ENCODE measurements at places on chromosomes 11 and 22.

- DNase-seq: no peak
Measured at GRCh38 chr22:16933291-16934282, 74.4 kb downstream of the GAB4 start.

DNA sequence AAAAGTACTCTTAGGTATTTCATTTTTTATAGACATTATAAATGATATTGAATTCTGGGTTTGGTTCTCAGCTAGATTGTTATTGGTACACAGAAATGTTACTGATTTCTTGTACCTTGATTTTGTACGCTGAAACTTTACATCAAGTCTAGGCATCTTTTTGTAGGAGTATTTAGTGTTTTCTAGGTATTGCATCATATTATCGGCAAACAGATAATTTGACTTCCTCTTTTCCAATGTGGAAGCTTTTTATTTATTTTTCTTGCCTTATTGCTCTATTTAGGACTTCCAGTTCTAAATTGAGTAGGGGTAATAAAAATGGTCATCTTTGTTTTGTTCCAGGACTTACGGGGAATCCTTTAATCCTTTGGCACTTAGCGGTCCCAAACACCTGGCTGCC, 676.6 kb upstream of the CCDC179 start:
- no peak for DNase-seq

- DNase-seq: no peak
Measured at GRCh38 chr11:100061006-100061405, 626.1 kb upstream of the ARHGAP42 start.

DNA sequence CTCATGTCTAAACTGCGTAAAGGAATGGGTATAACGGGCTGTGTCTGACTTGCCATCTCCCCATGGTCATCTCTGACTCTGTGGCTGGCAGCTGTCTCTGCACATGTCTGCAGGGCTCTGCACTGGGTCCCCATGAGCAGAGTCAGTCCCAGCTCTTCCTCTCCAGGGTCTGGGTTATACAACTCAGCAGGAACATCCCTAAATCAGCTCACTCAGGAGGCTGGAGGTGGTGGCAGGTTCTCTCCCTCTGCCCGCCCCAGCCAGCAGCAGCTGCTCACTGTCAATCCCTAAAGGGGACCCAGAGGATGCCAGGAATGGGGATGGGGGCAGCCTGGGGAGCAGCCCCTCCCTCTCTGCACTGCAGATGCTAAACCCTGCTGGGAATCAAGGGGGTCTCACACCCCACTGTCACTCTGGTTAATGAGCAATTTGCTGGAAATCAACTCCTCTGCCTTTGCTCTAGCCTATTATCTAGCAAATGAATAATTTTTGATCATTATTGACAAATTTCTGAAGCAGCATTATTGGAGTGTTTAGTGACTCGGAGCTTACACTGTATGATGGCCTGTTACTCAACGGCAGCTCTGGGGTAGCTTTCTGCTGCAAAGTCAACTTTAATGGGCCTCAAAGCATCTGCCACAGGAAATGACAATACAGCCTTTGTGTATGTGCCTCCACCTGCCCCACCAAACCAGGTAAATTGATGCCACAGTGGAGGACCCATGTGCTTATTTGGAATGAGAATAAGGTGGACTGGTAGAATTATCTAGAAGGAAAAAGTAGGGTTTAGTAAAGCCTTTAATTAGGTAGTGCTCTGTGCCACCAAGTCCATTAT, 55.7 kb upstream of the SHANK2 start:
- no peak for DNase-seq

- no peak for DNase-seq
Measured at GRCh38 chr22:33975841-33976240, 55.6 kb upstream of the LARGE1 start.

GRCh38 chr11:134583397-134583990, 171.5 kb upstream of the B3GAT1 start:
- peak; percentile 24 for DNase-seq

DNA sequence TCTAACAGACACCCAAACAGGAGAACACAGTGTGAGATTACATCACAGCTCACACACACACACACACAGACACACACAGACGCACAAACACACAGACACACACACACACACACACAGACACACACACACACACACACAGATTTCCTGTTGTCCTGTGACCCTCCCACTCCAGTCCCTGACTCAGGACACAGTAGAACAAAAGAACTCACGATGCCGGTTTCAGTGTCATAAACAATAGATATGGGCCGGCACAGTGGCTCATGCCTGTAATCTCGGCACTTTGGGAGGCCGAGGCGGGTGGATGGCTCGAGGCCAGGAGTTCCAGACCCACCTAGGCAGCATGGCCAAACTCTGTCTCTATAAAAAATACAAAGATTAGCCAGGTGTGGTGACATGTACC, 13.8 kb upstream of the KAT5 start:
- DNase-seq: no peak

DNA sequence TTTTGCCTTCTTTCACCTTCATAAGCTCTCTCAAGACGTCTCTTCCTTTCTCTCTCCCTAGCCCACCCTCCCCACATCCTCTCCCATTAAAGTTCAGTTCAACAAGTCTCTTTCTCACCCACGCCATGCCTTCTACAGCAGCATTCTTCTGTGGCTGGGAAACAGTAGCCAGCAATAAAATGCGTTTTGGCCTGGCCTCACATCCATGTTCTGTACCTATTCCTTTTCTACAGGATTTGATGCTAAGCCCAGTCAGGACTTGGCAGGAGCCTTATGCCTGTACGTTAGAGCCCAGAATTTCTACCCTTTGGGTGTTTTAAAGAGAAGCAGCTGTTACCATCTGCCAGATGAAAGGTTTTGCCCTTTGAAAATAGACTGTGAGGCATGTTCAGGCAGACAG, 7.1 kb upstream of the CD44 start:
- no peak for DNase-seq

DNA sequence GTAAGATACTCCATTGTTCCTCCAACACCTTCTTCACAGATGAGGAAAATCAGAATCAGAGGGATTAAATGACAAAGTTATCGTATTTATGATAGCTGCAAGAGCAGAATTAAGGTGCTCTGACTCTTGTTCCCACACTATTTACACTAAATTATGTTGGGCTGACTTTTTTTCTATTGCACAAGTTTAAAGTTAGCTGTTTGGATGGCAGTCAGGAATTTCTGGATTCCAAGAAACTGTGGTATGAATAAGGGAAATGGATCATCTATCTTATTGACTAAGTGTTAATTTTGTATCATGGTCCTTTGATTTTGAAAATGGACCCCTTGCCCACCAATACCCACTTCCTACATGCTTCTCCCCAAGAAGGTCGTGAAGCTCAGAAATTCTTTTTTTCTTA, 19.9 kb upstream of the APOA1 start:
- DNase-seq: no peak

DNA sequence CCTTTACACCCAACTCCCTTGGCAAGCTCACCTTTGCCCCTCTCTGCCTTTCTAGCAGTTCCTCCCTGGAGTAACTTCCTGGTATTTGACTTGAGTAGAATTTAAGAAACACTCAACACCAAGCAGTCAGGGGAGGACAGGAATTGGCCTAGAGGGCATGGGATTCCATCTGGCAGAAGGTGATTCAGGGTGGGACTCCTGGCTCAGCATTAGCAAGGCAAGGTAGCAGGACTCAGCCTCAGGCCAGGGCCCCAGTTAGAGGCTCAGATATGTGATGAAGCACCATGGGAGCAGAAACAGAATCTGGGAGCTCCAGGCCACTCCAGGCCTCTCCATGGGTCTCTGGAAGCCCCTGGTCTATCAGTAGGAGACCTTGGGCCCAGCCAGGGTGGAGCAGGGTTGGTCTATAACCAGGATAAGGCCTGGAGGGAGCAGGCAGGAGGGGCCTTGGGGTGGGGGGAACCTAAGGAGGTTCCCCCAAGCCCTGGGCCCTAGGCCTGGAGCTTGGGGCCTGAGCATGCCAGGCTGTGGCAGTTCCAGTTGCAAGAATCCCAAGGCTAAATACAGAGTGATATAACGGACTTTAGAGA, 148.2 kb downstream of the PARVA start:
- DNase-seq: no peak

DNA sequence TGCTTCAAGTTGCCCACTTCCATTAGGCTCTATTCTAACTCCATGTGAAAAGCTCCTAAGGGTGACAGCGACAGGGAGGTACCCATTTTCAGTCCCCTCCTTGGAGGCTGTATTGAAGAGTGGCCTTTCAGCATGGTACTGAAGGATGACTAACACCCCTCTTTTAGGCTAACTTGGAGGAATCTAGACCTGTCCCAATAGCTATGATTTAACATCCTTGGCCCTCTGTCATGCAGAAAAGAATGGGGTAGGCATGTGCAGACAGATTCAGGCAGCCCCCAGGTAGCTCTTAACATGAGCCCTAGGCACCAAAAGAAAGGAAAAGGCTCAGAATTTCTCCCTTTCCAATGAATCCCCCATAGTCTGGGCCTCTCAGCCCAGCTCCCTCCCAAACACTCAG, 89.3 kb upstream of the AMOTL1 start:
- DNase-seq: no peak

GRCh38 chr11:9265211-9266131, at the start of gene DENND5A:
TSS of gene DENND5A (minus strand) at chr11:9265350. CDS start at chr11:9265069, 281 bp downstream.
- DNase-seq: peak; percentile 61

- DNase-seq: no peak
Measured at GRCh38 chr22:49295851-49296560, 531.7 kb downstream of the BRD1 start.

- DNase-seq: no peak
Measured at GRCh38 chr22:25199731-25200520, at the start of gene CRYBB3. TSS of gene CRYBB3 (plus strand) at chr22:25199858. CDS start at chr22:25201397, 1,539 bp downstream.

DNA sequence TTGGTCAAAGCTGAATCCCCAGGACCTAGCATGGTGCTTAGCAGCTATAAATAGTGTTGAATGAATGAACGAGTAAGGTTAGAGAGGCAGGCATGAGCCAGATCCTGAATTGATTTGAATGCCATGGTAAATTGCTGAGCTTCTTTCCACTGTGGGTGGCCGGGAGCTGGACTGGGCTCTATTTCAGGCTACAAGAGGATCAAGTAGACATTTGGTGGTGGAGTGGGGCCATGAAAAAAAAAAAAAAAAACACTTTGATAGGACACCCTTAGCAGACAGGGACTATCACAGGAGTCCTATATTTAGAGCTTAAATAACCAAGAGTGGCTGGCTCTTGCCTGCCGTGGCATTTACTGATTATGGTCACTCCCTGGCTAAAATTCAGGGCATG, 77.6 kb downstream of the MIAT start:
- no peak for DNase-seq

DNA sequence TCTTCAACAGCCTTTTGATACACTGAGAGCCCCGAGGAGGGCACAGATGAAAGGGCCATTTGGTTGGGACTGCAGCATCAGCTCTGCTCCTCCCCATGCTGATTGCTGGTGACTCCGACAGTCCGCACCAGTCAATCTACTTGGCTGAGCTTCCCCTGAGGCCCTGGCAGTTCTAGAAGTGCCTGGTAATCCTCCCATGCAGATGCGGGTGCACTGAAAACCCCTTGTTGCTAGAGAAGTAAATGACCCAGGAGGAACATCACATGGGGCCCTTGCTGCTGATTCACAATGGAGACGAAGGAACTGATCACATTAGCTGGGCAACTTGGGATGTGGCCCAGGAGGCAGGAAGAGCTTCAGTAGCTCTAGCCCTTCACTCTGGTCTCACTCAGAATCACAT, 35.2 kb upstream of the RIC3 start:
- no peak for DNase-seq

DNA sequence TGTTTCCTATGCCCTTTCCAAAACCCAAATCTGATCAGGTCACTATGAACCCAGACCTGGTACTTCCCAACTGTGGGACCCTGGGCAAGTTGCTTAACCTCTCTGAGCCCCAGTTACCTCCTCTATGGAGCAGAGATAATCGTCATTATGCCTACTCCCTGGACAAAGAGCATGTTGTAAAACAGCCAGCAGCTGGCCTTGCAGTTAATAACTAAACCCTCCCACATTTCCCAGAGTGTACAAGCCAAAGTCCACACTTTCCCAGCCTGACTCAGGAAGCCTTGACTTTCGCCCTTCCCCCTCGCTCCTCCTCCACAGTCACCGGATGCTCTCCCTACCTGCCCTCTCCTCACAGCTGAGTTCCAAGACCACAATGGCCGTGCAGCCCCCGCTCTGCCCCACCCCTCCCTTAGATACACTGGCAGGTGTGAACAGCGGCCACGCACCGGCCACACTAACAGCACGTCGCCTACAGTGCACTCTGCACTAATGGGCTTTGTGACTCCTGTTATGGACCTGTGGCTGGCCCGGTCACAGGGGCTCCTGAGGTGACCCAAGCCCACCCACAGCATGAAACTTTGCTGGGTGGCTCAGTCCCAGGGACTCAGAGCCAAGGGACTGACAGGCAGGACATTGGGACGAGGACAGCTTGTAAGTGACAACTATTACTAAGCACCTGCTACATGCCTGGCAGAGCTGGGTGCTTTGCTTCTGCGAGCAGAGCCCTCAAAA, 15.6 kb upstream of the MFNG start:
- no peak for DNase-seq

GRCh38 chr11:10459029-10459970, 4.2 kb downstream of the AMPD3 start:
- peak; percentile 37 for DNase-seq

- DNase-seq: no peak
Measured at GRCh38 chr11:3056296-3057068, 741 bp downstream of the CARS1 start.

DNA sequence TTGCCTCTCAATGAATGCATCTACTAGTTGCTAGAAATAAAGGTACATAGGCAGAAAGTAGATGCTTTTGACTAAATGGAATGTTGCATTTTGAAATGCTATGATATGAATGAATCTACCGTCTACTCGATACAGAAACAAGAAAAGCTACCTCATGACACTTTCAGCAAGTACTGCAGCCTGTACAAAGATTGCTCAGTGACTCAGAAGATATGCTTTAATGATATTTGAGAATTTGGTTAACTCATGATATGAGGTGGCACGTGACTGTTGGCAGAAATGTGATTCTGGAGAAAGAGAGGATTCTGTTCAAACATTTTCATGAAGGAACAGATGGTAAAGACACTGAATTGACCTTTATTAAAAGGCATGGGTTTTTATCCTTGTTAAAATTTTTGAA, 76.0 kb downstream of the HSD17B12 start:
- no peak for DNase-seq

DNA sequence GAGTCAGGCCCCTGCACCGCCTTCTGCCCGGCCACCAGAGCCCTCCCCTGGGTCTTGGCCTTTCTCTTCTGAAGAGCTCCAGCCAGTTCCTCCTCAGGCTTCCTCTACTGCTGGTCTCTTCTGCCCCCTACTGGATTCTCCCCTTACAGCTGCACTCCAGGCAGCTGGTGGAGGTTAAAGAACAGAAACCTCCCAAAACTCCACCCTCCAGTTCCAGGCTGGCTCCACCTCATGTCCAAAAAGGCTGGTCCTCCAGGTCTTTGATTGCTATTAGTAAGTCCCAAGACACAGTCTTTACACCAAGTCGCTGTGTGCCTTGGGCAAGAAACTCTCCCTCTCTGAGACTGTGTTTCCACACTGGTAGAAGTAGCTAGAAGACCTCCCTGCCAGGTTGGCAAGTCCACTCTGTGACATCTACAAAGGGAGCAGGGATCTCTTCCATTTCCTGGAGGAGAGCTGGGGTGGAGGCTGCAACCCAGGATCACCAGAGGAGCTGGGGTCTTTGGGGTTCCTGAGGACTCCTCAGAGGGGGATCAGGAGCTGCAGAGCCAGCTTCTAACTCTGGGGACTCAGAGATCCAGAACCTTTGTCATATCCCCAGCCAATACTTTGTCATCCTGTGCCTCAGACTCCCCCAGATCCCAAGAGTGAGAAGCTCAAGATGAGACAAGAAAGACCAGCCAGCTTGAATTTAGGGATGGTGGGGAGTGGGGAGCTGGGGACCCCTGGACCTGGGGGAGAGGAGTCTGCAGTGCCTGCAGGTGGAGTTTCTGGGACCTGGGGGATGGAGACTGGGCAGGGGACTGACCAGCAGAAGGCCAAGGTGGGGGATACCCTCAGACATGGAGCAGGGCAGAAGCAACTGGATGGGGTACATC, 3.4 kb upstream of the IGLL5 start:
- DNase-seq: peak; percentile 18
